Mucosa of gallbladder (tissue), 1 donor: ENCODE measurements at places on chromosomes 4 and X. TPM values are rescaled to one million over a fixed set of nuclear protein-coding genes. Genes with fewer than 3 reads are reported as not detected.

DNA sequence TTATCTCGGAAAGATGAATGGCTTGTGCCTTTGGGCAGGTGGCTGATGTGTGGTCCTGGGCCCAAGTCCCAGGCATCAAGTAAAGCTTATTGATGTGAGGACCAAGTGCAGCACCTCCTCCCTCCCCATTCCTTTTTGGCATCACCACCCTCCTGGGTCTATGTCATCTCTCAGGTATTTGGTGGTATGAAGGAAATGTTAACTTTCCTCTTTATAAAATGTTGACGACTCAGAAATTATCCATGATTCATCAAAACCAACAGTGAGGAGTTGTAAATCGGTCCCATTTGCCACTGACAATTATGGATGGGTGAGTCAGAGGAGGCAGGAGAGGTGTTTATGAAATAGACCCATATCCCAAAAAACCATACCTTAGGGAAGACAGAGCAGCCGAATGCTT is 229.4 kb upstream of the GATB start:
- no peak for DNase-seq

DNA sequence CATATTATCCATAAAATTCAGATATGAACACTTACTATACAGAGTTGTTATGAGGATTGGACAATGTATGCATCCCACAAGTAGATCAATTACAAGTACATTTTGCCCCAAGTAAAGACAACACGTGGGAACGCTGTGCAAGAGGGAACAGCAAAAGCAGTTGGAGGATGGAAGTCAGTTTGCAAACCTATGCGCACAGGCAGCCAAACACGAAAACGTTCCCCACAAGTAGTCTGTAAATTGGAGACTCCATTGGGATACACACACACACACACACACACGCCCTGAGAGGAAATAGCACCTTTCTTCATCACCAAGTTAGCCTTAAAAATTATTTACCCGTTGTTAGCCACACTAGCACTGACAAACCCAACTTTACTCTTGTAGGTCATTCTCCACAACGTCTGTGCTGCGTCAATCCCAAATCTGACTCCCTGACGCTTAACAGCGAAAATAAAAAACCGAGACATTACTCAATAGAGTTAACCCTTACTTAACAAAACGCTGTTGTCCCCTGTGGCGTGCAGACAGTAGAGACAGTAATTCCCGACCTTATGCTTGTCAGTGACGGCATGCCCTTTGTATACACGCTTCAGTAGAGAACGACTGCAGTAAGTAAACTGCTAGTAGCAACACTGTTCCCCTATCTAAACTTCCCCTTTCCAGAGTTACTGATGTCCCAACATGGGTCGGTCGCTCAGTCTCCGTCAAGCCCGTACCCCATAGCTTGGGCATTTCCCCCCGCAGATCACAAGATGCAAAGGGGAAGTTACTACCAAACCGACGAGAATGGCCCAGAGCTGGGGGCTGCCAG is 730 bp downstream of the MANBA start:
- DNase-seq, result no peak

DNA sequence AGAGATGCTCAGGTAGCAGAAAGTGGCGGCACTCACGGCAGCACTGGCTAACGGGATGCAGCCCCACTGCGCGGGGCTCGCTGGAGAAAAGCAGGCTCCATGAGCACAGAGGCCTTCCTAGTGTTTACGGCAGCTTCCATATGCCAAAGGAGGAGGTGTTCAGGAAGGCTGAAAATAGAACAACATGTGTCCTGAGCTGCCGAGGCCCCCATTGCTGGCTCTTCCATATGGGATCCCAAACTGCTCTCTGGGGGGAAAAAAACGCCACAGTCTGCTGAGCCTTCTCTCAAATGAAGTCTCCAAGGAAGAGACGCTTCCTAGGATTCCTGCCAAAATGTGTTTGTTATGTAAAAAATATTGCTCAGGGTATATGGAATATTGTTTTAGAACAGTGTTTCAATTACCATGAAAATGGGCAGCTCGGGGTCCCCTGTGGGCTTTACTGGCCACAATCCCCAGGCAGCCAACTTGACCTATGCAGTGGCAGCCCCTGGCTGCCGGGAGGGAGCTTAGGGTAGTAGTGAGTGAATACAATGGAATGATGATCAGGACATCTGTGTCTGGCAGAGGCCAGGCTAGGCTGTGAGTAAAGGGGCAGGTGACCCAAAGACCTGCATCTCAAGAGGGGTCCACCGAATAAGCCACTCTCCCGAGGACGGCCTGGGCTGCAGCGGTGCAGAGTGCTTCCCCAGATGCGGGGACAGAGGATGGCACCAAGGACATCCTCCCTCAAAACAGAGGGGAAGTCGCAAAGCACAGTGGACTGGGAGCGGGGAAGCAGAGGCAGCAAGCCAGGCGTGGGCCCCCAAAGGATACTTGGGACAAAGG is 170.1 kb downstream of the AFAP1 start:
- DNase-seq, result no peak

DNA sequence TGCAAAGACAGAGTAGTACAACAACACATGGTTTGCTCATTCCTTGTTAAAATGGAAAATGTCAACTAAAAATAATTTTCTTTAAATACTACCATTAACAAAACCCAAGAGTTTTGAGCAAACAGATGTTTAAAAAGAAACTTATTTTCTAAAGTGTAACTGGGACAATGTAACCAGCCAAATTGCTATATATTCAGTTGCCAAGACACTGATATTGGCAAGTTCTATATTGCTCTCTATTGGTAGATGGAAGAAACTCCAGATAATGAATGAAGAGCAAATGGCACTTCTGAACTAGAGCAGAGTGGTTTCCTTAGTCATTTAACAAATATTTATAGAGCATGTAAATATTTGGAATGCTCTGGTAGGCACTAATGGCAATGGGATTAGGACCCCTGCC is 966.2 kb downstream of the RPA4 start:
- no peak for DNase-seq

GRCh38 chrX:71170660-71171059 is 26.0 kb downstream of the NLGN3 start:
- no peak for DNase-seq

DNA sequence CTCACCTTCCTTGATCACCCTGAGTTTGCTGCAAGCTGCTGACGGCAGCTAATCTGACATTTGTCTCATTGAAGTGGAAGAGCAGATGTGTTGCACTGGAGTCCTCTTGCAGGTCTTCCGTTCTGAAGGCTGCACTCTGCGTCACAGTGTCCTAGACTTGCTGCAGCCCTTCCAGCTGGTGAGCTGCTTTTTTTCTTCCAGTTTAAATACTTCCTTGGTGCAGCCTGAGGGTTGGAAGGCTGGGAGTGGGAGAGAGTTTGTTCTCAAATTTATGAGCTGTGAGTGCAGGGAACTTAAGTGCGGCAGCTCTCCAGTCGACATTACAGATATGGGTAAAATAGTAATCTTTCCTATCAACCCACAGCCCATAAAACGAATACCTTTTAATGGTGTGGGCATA is 303.6 kb upstream of the FAT1 start:
- no peak for DNase-seq

GRCh38 chr4:95049551-95050233 is 291.9 kb downstream of the BMPR1B start:
- no peak for DNase-seq

DNA sequence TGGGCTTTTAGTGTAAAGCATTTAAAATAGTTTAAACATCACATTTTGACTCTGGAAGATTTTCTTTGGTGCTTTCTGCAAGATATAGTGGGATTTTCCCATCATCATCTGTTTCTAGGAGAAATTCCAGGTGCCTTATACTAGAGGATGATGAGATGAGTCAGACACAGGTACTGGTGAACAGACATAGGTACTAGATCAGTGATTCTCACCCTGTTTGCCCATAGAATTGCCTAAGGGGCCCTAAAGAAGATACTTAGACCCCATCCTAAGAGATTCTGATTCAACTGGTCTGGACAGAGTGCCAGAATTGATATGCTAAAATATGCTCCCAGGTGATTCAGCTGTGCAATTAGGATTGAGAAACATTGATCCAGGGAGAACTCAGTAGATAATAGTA is 9.7 kb downstream of the TSPAN7 start:
- DNase-seq, result no peak

DNA sequence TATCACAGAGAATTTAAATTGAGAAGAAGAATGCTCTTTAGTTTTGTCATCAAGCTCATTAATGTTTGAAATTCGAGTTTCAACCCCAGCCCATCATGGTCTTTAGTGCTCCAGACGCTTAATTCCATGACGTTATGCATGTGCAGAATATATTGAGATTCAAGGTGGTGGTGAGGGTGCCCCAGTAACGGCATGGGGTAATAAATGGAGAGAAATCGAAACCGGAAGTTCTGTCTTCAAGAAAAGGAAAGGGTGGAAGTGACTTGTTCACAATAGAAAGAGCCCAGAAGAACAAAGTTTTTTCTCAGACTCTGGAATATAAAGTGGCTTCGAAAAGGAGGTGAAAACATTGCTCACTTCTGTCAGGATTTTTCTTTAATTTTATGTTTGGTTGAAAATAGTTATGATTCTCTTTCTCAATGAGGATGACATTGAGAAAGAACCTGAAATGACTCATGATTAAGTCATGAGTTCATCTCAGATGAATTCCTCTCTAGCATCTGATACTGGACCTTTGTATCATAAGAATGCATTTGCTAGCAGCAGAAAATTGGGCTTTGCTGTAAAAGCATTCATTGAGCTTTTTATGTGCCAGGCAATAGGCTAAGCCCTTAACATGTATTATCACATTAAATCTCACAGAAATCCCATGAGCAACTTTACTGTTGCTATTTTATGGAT is 779 bp upstream of the DDX60L start:
- DNase-seq, result peak; percentile 26

- DNase-seq, result no peak
Measured at GRCh38 chr4:26515936-26516335, 25.7 kb upstream of the CCKAR start.

GRCh38 chr4:187304133-187304532 is 580.5 kb upstream of the FAT1 start:
- DNase-seq, result no peak

DNA sequence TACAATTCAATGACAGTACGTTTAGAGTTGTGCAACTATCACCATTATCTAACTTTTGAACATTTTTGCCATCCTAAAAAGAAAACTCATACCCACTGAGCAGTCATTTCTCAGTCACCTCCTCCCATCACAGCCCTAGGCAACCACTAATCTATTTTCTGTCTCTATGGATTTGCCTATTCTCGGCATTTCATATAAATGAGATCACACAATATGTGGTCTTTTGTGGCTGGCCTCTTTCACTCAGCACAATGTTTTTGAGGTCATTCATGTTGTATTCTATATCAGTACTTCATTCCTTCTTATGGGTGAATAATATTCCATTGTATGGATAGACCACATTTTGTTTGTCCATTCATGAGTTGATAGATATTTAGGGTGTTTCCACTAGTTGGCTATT is 103.0 kb downstream of the PPEF1 start:
- no peak for DNase-seq

DNA sequence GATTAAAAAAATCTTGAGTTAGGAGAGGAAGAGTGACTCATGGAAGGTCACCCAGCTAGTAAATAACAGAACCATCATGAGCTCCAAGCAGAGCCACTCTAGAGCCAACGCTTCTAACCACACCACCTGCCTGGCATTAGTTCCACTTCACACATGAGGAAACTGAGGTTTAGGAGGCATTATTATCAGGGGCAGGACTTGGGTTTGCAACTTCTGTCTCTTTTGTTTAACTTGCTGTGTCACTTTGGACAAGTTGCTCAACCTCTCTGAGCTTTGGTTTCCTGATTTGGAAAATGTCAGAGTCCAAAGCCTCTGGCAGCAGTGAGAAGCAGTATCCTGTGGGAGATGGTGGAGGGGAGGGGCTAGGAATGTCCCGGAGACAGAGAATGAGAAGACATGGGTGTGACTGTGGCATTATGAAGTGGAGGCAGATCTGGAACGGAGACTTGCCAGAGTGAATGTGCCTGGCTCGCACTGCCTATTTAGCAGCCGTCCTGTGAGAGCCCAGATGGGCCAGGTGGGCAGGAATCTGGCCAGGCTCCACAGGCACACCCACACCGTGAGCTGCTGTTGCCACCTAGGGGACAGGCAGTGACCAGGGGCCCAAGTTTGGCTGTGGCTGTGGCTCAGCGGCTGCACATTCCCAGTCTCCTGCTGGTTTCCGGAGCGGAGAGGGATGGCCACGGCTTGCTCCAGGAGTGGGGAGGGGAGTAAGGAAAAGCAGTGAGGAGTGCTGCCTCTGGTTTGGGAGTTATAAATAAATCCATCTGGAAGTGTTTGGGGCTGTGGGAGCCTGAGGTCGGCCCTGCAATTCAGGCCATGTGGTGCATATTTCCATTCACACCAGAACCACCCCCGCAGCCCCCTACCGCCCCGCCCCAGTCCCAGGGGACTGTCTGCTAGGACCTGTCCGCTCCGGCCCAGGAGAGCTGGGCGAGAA is 93.4 kb downstream of the NHSL2 start:
- DNase-seq, result peak; percentile 20

DNA sequence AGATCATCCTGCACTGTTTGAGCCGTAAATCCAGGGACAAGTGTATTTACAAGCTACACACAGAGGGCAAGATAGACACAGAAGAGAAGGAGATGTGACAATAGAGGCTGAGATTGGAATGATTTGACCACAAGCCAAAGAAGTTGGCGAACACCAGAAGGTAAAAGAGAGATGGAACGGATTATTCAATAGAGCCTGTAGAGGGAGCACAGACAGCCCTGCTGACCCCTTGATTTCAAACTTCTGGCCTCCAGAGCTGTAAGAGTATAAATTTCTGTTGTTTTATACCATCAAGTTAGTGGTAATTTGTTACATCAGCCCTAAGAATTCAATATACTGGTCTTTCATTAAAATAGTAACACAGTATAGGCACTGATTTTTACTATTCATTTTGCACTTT is 447.8 kb downstream of the FAT4 start:
- DNase-seq, result no peak

GRCh38 chr4:151484396-151485102 is 75.6 kb downstream of the FHIP1A start:
- no peak for DNase-seq

The GCNA gene
- total RNA-seq, result 2.0 TPM

The H2BW2 gene
- 0.17 TPM for total RNA-seq

The GUCY1A1 gene
- 20.0 TPM for total RNA-seq

The TMPRSS11B gene
- total RNA-seq, result not detected
